Right atrium auricular region (tissue), 2 donors: ENCODE measurements at places on chromosomes 12 and 14. TPM values are rescaled to one million over a fixed set of nuclear protein-coding genes. Genes with fewer than 3 reads are reported as not detected.

PYGL gene
- 27.1 TPM for total RNA-seq

- no peak for DNase-seq
Measured at GRCh38 chr12:2374092-2374906, 321.5 kb downstream of the CACNA1C start.

GRCh38 chr12:59115526-59115925, 195.2 kb upstream of the LRIG3 start:
- DNase-seq, result no peak

- DNase-seq, result no peak
Measured at GRCh38 chr14:51636109-51636508, 15.6 kb upstream of the FRMD6 start.

C1QL4 gene
- not detected for total RNA-seq

DNA sequence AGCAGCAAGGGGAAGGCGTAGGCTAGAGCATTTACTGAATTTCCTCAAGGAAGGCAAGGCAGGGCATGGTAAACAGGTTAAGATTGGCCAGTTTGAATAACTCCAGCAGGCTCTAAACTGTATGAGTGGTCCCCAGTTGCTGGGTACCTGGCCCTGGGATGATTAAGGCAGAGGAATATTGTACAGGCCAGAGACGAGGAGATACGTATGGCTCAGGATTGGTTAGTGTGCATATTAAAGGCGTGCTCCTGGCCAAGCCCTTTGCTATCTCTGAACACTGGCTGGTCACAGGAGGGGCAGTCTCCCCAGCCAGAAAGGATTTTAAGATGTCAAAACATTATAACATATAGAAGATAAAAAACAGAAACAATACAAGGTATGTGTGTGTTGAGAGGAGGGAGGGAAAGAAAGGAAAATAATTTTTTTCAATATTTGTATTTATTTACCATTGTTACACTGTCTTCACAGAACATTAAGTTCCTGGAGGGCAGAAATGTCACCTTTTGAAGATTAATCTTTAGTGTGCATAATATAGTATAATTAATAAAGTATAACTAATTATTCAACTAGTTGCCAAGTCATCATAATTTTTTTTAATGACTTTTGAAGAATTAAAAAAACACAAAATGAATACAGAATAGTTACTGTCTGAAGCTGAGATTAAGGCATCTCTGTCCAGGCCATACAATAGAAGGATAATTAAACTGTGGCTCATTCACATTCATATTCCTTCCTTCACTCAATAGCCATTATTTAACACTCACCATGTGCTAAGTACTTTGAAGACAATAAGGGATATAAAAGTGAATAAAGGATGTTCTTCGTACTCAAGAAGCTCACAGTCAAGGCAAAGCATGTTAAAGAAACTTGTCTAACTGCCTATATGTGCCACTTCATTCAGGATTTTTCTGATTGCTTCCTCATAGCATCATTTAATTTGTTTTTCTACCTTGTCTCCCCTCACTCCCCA, 41.9 kb downstream of the DCP1B start:
- DNase-seq, result no peak

GRCh38 chr14:99064262-99064954, 207.6 kb downstream of the BCL11B start:
- no peak for DNase-seq

DNA sequence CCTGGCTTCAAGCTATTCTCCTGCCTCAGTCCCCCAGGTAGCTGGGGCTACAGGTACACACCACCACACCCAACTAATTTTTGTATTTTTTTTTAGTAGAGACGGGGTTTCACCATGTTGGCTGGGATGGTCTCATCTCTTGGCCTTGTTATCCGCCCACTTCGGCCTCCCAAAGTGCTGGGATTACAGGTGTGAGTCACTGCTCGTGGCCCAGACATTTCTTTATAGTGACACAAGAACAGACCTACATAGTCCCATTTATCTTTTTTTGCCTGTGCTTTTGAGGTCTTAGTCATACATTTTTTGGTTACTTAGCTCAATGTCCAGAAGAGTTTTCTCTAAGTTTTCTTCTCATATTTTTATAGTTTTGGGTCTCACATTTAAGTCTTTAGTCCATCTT, 247.4 kb downstream of the SYT10 start:
- no peak for DNase-seq
